Hematopoietic multipotent progenitor cell (in vitro differentiated cells): ENCODE measurements at places on chromosomes 13 and 19.
A peak's percentile ranks its signal among the peaks of the same experiment; 100 is the strongest.

DNA sequence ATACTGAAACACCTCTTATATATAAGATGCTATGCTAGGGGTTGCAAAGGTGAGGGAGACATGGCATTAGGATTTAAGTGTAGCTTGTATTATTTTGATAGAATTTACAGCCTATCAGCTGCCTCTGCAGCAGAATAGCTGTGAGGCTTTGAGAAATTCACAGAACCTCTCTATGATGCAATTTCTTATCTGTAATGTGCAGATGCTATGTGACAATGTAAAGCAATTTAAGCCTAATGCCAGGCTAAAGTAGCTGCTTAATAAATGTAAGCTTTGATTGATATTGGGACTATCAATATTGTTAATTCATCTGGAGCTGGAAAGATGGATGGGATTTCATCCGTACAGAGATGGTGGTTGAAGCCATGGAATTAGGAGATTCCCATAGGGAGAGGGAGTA lies 1.6 kb downstream of the ADGRE3 start:
- DNase-seq: no peak

- DNase-seq: no peak
Measured at GRCh38 chr19:30696514-30696913, 324.3 kb downstream of the ZNF536 start.

GRCh38 chr19:5144545-5145179 lies 175.7 kb downstream of the KDM4B start:
- no peak for DNase-seq

DNA sequence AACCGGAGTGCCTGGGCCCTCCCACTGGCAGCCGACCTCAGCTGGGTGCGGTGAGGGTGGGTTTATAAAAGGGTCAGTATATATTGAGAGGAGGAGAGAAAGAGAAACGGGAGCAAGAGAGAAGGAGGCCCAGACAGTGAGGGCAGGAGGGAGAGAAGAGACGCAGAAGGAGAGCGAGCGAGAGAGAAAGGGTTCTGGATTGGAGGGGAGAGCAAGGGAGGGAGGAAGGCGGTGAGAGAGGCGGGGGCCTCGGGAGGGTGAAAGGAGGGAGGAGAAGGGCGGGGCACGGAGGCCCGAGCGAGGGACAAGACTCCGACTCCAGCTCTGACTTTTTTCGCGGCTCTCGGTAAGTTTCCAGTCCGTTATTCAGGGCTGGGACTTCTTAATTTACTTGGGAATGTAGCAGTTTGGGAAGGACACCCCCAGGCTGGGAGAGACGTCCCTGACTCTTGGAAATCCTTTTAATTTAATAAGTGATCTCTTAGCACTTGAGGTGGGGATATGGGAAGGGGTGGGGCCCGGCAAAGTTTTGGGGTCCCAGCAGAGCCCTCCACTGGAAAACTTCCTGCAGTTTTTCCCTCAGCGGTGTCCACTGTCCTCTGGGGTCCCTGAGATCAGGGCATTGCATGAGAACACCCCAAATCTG lies at the start of gene EMP3:
EMP3 (plus strand) TSS at position 288 of the 646 bp plus-strand sequence. CDS start 1,293 bp downstream, outside the sequence.
- DNase-seq: peak; percentile 64

DNA sequence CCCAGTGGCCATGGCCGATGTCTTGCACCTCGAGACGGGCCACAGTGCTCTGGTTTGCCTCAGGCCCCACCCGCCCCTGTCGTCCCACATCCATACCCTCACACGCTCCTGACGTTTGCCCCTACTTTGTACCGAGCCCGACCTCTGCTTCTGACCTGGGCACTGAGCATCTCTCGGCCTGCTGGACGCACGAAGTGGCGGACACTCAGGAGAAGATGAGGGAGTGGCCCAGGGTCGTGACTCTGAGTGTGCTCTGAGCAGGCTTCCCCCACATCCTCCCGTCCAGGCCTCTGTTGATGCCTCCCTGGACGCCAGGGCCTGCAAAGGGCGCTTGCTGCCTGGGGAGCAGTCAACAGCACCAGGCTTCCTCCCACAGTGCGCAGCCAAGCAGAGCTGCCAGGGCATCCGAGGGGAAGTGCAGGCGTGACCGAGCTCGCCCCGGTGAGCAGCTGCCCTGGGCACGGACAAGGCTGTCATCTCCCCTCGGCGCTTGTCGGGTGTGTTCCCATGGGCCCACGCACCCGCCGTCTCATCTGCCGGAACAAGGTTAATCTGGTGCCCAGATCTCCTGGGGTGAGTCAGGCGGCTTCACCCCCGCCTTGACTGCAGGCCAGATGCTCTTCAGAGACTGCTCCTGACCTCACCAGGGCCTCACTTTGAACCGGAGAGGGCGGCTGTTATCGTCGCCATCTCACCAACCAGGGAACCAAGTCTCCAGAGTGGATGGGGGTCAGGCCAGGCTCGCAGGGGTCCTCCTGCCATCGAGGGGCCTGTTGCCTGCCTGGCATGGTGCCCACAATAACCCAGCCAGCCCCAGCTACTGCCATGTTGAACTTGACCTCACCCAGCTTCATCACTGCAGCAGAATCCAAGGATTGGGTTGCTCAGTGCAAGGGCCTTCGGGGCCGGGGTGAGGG lies 27.2 kb downstream of the COMP start:
- DNase-seq: no peak

- peak; percentile 80 for DNase-seq
Measured at GRCh38 chr19:17511724-17512573, 500 bp downstream of the PGLS start.

DNA sequence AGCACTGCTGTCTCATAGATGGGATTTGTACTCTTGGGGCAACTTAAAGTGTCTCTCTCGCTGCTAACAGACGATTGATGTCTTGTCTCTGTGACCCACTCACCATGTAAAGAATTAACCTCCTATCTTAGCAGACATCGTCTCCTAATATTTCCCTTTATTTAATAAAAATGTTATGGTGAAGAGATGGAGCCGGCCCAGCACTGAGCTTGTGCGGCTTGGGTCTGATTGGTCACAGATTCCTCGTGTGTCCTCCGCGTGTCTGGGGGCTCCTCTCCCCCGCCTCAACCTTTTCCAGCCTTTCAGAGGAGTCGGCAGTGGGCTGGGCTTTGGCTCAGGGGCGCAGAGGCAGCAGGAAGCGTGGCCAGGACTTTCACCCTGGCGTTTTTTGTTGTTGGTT lies 13.2 kb upstream of the CRTC1 start:
- no peak for DNase-seq

DNA sequence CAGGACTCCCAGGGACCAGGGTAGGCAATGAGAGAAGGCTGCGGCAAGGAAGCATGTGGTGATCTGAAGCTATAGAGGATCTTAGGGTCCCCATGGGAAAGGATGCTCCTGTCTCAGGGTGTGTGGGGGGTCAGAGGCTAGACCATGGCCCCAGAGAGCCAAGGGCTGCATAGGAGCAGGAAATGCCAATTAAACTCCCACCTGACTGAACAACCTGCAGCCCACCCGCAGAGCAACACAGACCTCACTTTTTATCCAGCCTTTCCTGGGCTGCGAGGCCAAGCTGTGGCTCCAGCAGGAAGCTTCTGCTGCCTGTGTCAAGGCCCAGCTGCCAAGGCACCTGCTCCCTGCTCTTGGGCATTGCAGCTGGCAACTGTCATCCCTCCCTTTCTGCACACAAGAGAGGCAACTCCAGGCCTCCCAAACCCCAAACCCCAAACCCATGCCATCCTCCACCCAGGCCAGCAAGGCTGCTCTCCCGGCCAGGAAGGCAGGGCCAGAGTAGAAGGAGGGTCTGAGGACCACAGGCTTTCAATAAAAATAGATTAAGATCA lies 290.1 kb downstream of the FOXO1 start:
- no peak for DNase-seq

- DNase-seq: no peak
Measured at GRCh38 chr19:16258440-16258903, 60.8 kb downstream of the AP1M1 start.

GRCh38 chr19:7808108-7808507 lies 21.9 kb upstream of the EVI5L start:
- DNase-seq: no peak

DNA sequence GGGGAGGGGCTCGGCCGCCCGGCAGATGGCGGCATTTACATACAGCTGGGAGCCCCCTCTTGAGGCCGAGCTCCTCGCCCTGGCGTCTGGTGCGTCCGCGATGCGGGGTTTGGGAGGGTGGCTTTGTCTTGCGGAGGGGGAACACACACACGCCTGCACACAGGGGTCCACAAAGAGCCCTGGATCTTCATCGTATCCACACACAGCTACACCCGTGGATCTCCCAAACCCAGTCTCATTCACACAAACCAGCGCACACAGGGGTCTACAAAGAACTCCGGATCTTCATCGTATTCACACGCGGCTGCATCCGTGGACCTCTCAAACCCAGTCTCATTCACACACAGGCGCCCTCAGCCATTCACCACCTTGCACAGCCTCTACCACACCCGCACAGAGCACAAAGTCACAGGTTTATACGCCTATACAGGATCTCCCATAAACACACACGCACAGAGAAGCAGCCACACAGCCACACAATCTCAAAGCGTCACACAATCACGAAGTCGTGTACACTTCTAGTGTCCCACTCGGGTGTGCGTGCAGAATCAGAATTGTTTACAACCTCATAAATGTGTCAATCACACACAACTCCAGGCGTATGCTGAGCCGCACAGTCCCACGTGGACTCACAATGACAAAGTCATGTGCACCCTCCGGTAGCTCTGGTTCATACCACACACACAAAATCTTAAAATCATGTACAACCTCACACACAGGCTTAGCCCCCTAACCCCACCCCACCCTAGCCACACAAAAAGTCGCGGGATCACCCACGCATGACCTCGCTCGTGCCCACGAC lies 550 bp upstream of the DLL3 start:
- DNase-seq: peak; percentile 50

GRCh38 chr19:36196249-36196648 lies 18.2 kb downstream of the ZNF565 start:
- no peak for DNase-seq

- DNase-seq: no peak
Measured at GRCh38 chr13:95698047-95698749, 21.3 kb downstream of the DNAJC3 start.

- no peak for DNase-seq
Measured at GRCh38 chr19:49447485-49448431, 3.9 kb downstream of the PIH1D1 start.

GRCh38 chr19:1254081-1254527 lies 5.7 kb downstream of the MIDN start:
- DNase-seq: no peak

DNA sequence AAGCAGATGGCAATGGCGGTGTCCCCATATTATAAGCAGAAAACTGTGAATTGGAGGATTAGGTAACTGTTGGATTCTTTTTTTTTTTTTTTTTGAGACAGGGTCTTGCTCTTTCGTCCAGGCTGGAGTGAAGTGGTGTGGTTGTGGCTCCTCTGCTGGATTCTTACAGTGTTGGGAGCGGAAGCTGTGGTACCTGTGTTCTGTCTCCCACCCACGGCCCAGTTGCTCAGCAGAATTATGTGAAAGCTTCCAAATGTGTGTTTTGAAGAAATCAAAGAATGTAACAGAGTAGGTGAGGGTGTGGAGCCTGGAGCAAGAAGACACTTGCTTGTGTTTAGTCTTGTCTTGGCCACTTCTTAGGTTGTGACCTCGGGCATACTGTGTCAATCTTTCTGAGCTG lies 295.6 kb downstream of the SHISA2 start:
- no peak for DNase-seq

- DNase-seq: no peak
Measured at GRCh38 chr13:70333752-70334151, 225.5 kb upstream of the KLHL1 start.

DNA sequence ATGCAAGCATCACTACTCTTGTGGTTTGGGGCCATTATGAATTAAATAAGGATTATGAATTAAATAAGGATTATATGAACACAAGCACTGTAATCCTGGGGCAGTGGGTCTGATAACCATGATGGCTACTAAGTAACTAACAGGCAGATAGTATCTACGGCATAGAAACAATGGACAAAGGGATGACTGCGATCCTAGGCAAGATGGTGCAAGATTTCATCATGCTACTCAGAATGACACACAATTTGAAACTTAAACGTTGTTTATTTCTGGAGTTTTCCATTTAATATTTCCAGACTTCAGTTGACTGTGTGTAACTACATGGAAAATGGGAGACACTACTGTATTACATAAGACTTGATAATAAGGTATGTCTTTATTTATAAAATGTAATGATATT lies 15.1 kb downstream of the KCNRG start:
- no peak for DNase-seq

DNA sequence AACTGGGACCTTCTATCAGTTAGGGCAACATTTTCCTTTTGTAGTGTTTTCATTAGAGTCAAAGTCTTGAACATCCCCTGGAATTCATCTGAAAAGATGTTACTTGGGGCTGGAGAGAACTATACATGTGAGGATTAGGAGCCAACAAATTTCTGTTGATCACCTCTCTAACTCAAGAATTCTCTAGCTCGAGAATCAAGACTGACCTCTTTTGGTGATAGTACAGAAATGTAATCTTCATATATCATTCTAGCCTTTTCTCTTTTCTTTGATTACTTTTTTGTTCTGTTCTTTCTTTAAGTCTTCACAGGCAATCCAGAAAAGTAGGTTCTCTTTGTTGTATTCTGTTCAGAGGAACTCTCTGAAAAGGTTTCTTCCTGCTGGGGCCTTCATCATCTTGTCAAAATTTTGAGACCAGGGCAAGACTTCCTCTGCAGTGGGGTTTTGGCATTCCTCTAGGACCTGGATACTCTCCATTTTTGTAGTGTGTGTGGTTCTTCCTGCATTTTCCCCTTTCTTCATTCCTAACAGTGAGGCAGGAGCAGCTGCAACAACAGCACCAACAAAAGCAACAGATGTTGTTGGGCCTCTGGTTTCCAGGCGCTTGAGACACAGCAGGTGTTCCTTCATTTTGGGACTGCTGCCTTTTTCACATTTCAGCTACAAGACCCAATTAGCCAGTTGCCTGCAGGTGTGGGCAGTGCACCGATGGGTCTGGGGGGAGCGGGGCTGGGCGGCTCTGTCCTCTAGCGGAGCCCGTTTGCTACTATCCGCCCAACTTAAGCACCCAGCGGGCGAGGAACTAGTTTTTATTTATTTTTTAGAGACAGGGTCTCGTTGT lies 26.2 kb downstream of the ELF1 start:
- DNase-seq: peak; percentile 56
